ENCODE measurements at places on chromosomes 1 and 21. TPM values are rescaled to one million over a fixed set of nuclear protein-coding genes. Genes with fewer than 3 reads are reported as not detected.

The COL16A1 gene
- 5.0 TPM for total RNA-seq

The KCNT2 gene
- total RNA-seq = 0.69 TPM

DNA sequence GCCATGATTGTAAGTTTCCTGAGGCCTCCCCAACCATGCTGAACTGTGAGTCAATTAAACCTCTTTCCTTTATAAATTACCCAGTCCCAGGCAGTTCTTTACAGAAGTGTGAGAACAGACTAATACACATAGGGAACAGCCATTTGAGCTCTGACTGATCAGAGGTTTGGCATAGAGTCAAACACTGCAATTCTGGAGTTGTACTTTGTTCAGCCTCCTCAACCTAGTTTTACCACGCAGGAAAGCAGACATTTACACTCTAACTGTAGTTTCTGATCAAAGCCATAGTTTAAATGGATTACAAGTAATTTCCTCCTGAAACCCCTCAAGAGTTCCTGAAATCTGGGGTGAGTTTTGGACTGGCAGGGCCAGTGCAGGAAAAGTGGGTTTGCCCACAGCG is 218.2 kb downstream of the TNR start:
- no peak overlapping the region for H3K4me3 ChIP-seq
- DNase-seq = no peak
- no peaks in the 10 kb centered on the region for H3K4me1 ChIP-seq
- no peak overlapping the region for H3K27ac ChIP-seq
- H3K36me3 ChIP-seq = no peaks in the 10 kb centered on the region

The KLHDC7A gene
- not detected for total RNA-seq

- no peak overlapping the region for H3K27ac ChIP-seq
- peak; percentile 49 for DNase-seq
- no peak overlapping the region for H3K4me3 ChIP-seq
Observed at GRCh38 chr1:101257500-101258325, 20.9 kb downstream of the S1PR1 start.

DNA sequence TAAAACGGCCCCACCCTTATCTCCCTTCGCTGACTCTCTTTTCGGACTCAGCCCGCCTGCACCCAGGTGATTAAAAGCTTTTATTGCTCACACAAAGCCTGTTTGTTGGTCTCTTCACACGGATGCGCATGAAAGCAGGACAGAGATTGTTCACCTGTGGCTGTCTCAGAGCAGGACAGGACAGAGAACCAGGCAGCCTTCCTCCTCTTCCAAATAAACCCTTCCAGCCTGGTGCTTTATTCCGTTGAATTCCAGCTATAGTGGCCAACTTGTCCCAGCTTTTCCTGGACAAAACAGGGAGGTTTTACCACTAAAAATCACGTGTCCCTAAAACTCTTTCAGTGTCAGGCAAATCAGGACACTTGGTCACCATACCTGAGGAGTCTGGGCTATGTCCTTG is 9.5 kb upstream of the DMRTB1 start:
- no peak overlapping the region for H3K4me3 ChIP-seq
- no peak overlapping the region for H3K27ac ChIP-seq
- no peaks in the 10 kb centered on the region for H3K36me3 ChIP-seq
- H3K27me3 ChIP-seq = no peaks in the 10 kb centered on the region

- H3K4me1 ChIP-seq = peaks cover 50% of the 10 kb centered on the region
- H3K27ac ChIP-seq = no peak overlapping the region
- DNase-seq = peak; percentile 2
- peaks cover 7% of the 10 kb centered on the region for H3K36me3 ChIP-seq
- H3K4me3 ChIP-seq = peak overlapping the region; percentile 90
Observed at GRCh38 chr21:46636550-46637285, 1.2 kb downstream of the PRMT2 start.

GRCh38 chr1:212109728-212110127 is 74.2 kb downstream of the DTL start:
- no peaks in the 10 kb centered on the region for H3K27me3 ChIP-seq
- peaks cover 24% of the 10 kb centered on the region for H3K36me3 ChIP-seq
- H3K27ac ChIP-seq = no peak overlapping the region
- no peaks in the 10 kb centered on the region for H3K4me1 ChIP-seq

DNA sequence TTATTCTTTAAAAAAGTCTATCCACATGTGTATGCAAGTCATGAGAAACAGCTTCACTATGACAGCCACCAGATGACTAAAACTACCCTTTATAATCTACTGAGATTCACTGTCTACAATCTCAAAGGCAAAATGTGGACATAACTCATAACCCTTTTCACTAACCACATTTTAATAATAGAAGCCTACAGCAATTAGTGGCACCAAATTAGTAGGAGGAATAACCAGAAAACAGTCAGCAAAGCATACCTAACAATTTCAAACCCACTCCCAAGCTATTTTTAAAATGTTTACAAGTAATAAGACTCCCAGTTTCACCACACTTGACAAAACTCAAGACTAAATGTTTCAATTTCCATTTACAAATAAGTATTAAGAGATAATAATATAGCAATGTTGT is 442.9 kb downstream of the PTPRC start:
- no peaks in the 10 kb centered on the region for H3K27me3 ChIP-seq
- no peaks in the 10 kb centered on the region for H3K36me3 ChIP-seq
- no peaks in the 10 kb centered on the region for H3K4me1 ChIP-seq
- H3K27ac ChIP-seq = no peak overlapping the region

DNA sequence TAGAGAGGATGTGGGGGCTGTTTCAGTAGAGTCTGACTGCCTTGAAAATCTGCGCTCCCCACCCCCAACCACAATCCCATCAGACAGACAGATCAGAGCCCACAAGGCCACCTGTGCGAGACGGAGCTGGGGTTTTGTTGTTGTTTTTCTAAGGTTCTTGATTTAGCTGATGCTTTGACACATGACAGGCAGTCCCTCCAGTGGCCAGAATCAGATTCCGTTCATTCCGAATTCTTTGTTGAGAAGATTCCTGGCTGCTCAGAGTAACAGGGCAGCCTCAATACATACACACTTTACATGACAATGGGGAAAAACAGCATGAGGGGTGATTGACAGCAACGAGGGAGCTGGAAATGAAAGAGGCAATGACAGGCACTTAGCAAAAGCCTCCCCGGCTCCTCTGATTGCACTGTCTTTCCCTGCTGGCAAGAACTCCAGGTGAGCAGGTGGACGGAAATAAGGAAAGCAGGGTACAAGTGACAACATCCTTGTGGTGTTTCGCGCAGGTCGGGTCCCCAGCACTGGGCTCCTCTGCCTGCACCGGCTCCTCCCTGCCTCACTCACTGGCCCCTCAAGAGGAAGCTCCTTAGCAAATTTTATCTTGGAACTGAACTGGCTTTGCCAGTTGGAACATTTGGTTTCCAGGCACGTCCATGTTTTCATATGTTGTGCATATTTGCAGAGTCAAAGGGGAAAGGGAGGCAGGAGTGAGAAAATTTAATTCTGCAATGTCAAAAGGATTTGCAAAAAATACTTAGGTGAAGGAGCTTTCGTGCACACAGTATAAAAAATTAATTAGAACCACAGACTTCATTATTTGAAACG is 148.7 kb downstream of the PGBD5 start:
- H3K27ac ChIP-seq = no peak overlapping the region
- no peak for DNase-seq
- no peak overlapping the region for H3K4me3 ChIP-seq
- H3K36me3 ChIP-seq = peaks cover 54% of the 10 kb centered on the region

DNA sequence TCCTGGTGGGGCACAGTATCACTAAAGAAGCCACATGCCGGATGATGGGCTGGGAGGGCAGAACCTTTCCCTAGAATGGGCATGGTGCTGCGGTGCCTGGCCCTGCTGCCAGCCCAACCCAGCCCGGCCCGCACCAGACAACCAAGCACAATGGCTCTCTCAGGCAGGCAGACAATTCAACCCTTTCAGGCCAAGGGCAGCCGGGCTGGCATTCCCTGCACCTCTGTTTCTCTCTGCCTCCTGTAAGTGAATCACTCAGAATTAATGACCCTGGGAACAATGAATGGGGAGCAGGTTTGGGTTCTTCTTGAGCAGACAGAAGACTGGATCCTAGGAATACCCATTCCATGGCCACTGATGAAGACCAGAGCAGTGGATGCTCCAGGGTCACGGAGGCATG is 41.0 kb upstream of the IFFO2 start:
- no peaks in the 10 kb centered on the region for H3K36me3 ChIP-seq
- H3K27ac ChIP-seq = no peak overlapping the region
- H3K4me3 ChIP-seq = no peak overlapping the region

DNA sequence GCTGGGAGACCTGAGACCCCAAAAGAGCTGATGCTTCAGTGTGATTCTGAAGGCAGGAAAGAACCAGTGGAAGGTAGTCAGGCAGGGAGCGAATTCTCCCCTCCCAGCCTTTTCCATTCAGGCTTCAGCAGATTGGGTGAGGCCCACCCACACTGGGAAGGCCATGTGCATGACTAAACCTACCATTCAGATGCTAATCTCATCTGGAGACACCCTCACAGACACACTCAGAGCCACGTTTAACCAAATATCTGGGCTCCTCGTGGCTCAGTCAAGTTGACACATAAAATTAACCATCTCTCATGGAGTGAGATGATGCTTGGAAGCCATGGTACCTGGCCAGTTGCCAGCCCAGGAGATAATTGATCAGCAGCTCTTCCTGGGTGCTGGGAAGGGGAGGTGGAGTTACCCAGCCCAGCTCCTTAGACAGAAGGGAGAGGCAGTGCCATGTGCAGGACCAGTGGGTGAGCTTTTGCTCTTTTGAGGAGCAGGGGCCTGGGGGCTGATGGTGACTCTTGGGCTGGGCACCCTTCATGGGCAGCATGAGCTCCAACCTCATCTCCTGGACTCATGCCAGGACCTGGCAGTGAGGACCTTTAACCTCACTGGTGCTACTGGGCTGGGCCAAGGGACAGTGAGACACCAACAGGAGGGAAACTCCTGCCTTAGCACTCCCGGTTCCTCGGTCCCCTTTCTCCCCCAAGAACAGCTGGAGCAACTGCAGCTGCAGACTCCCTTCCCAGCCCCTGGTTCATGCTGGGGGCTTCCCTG is 89.0 kb upstream of the ACTL8 start:
- no peaks in the 10 kb centered on the region for H3K36me3 ChIP-seq
- no peak overlapping the region for H3K27ac ChIP-seq
- H3K27me3 ChIP-seq = no peaks in the 10 kb centered on the region
- DNase-seq = no peak
- no peaks in the 10 kb centered on the region for H3K4me1 ChIP-seq

The SMIM1 gene
- 10.8 TPM for total RNA-seq

GRCh38 chr1:186965847-186966246 is 137.1 kb downstream of the PLA2G4A start:
- H3K27me3 ChIP-seq = no peaks in the 10 kb centered on the region
- peaks cover 14% of the 10 kb centered on the region for H3K4me1 ChIP-seq
- no peak overlapping the region for H3K4me3 ChIP-seq
- no peaks in the 10 kb centered on the region for H3K36me3 ChIP-seq
- no peak overlapping the region for H3K27ac ChIP-seq

DNA sequence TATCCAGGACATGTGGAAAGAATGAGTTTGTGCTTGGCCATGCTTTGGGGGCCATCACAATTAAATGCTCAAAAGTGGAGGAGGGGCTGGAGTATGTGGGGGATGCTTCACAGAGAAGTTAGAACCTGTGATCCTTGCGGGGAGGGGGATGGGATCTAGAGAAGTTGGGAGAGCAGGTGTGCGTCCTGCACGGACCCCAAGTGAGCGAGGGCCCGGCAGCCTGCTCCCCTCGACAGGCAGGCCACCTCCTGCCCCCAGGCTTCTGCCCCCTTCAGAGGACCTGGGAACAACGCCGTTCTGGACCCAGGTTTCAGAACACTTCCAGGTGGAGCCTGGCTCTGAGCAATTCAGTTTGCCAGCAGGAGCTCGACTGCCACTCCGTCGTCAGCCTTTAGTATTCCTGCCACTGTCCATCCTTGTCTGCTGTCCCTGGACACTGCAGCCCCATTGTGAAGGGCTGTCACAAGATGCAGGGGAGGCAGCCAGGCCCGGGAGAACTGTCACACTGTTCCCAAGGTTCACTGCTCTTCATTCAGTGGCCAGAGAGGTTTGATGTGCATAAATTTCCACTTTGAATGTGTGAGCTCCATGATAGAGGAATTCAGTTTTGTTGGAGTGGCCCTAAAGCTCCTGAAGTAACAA is 112.2 kb downstream of the DHRS3 start:
- no peaks in the 10 kb centered on the region for H3K27me3 ChIP-seq
- DNase-seq = no peak
- H3K36me3 ChIP-seq = 0 out of 2 replicates have a peak, but pooled peaks cover 3% of the 10 kb centered on the region
- no peak overlapping the region for H3K27ac ChIP-seq
- H3K4me3 ChIP-seq = no peak overlapping the region

Data from PC-3 (cell line).